ENCODE measurements at places on chromosomes 11 and 22.

DNA sequence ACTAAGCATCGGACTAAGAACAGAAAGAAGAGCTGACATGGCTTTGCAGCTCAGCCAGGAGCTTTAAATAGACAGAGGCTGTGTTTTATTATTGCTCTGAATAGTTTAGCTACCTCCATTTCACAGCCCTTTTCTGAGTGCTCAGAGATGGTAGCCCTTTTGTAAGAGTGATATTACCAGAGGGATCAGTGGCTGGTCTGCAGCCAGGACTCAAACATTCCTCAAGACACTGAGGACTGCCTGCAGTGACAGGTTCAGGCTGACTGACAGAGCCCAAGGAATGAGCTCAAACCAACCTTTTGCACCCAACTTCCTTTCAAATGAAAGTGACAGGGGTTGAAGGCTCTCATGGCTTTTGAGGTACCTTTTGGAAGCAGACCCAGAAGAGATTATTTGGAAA is 189.0 kb downstream of the DDX10 start:
- DNase-seq = no peak

DNA sequence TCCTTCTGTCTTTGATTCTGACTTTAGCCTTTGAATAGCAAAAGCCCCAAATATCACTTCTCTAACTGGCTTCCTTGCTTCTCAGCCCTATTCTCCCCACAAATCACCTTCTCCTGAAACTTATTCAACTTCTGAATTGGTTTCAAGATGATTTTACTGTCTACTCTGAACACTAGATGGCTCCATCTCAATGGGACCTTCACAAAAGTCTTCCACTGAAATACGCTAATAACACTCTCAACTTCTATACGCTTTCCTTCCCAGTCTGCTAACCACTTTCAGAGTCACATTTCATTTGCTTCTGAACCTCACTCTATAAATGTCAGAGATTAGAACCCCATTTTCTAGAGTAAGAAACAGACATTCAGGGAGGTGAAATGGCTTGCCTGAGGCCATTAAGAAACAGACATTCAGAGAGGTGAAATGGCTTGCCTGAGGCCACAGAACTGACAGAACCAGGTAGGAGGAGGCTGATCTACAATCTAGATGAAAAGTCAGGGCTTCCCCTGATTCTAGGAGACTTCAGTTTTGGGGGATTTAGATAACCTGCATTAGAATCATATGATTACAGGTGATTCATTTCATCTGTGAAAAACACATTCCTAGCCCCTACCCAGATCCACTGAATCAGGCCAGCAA is 20.6 kb downstream of the MORC2 start:
- peak; percentile 52 for DNase-seq

DNA sequence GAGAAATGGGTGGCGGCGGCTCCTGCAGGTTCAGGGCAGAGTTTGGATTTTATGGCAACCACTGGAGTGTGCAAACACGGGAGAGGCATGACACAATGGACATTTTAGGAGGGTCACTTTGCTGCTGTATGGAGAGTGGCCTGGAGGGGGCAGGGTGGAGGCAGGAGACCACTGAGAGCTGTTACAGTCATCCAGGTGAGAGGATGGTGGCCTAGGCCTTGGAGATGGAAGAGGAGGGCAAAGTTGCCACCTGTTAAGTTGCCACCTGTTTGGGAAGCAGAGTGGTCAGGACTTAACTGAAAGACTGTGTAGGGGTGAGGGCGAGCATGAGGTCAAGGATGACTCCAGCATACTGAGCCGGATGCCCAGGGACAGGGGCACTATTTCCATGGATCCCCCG is 2.3 kb upstream of the RAD9A start:
- DNase-seq = peak; percentile 54

DNA sequence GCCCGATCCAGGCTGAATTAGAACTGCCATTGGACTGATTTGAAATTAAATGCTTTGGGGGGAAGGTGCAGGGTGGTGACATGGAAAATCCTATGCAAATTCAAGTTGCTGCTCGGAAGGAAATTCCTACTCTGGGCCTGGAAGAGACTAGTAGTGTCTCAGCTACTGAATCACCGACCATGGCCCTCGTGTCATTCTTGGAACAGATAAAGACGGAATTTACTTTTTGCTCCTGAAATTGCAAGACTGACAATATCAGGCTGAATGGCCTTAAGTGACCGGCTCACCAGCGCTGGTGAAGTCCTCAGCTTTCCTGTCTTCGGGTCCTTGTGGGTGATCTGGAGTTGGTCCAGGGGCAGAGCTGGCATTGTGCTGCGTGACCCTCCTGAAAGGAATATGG is 6.1 kb downstream of the ASCC2 start:
- DNase-seq = no peak

DNA sequence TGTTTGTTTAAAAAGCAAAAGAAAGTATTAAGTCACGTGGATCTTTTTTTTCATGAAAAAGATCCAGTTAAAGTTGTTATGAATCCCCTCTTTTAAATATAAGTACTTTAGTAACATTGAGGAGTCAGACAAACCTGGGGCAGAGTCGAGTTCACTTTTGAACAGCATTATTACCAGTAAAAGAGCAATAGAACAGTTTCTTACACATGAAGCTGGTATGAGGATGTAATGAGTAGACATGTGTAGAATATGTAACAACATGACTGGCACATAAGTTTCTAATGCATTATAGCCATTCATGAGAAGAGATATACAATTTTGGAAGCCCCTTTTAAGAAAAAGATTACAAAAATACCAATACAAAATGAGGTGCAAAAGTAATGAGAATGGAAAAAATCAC is 7.6 kb upstream of the MUC15 start:
- DNase-seq = no peak

All from hematopoietic multipotent progenitor cell treated with erythropoietin and hydrocortisone succinate and interleukin-3 and kit ligand, for 17 days (in vitro differentiated cells).